ENCODE measurements at places on chromosomes 5 and 9. TPM values are rescaled to one million over a fixed set of nuclear protein-coding genes. Genes with fewer than 3 reads are reported as not detected.

GRCh38 chr9:38227656-38228055 lies 158.6 kb upstream of the SHB start:
- no peaks in the 10 kb centered on the region for H3K36me3 ChIP-seq
- H3K27ac ChIP-seq = no peak overlapping the region
- H3K27me3 ChIP-seq = no peaks in the 10 kb centered on the region
- DNase-seq = no peak
- H3K4me3 ChIP-seq = no peak overlapping the region
- H3K4me1 ChIP-seq = no peaks in the 10 kb centered on the region

DNA sequence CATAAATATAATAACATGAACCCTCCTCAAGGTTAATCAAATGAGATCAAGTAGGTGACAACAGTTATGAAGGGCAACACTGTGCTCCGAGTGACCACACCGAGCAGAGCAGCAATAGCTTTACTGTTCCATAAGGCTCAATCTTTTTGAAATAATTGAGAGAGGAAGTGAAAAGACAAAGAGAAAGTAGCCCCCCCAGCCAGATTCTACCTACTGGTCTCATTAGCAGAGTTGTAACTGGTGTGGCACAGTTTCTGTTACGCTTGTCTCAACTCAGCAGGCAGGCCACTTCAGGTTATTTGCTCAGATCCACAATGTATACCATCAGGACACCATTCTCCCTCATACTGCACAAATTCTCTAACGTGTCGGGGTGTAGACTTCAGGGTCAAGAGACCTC lies 14.0 kb downstream of the PRUNE2 start:
- no peaks in the 10 kb centered on the region for H3K4me1 ChIP-seq
- H3K27me3 ChIP-seq = no peaks in the 10 kb centered on the region
- H3K4me3 ChIP-seq = no peak overlapping the region
- no peaks in the 10 kb centered on the region for H3K36me3 ChIP-seq

DNA sequence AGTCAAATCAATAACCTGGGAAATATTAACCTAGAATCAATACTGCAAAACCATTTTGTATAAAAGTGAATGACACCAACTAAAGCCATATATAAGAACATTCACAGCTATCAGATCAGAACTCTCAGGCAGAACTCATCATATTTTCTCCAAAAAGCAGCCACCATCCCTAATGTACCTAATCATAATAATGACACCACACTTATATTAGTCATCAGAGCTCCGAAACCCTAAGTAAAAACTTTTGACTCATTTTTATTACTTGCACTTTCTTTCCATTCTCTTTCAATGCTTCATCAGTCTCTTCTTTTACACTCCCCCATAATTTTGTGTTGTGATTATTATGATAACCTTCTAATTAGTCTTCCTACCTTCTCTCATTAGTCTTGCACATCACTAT lies 45.3 kb downstream of the INSL6 start:
- peaks cover 27% of the 10 kb centered on the region for H3K36me3 ChIP-seq
- no peak for DNase-seq
- H3K4me1 ChIP-seq = no peaks in the 10 kb centered on the region
- H3K27me3 ChIP-seq = no peaks in the 10 kb centered on the region
- no peak overlapping the region for H3K4me3 ChIP-seq

The ARAP3 gene
- 41.0 TPM for total RNA-seq

The FBLL1 gene
- not detected for total RNA-seq

DNA sequence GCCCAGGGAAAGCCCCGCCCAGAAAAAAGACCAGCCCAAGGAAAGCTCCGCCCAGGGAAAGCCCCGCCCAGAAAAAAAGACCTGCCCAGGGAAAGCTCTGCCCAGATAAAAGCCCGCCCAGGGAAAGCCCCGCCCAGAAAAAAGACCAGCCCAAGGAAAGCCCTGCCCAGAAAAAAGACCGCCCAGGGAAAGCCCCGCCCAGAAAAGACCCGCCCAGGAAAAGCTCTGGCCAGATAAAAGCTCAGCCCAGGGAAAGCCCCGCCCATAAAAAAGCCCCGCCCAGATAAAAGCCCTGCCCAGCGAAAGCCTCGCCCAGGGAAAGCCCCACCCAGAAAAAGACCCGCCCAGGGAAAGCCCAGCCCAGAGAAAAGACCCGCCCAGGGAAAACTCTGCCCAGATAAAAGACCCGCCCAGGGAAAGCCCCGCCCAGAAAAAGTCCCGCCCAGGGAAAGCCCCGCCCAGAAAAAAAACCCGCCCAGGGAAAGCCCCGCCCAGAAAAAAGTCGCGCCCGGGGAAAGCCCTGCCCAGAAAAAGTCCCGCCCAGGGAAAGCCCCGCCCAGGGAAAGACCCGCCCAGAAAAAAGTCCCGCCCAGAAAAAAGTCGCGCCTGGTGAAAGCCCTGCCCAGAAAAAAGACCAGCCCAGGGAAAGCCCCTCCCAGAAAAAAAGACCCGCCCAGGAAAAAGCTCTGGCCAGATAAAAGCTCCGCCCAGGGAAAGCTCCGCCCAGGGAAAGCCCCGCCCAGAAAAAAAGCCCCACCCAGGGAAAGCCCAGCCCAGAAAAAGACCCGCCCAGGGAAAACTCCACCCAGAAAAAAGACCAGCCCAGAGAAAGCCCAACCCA lies 11.9 kb downstream of the GRIN1 start:
- no peaks in the 10 kb centered on the region for H3K36me3 ChIP-seq
- H3K4me1 ChIP-seq = no peaks in the 10 kb centered on the region
- H3K4me3 ChIP-seq = no peak overlapping the region

The SLC45A2 gene
- not detected for total RNA-seq

GRCh38 chr5:180141068-180141660 lies 67.8 kb downstream of the RASGEF1C start:
- no peaks in the 10 kb centered on the region for H3K27me3 ChIP-seq
- H3K4me1 ChIP-seq = no peaks in the 10 kb centered on the region
- H3K4me3 ChIP-seq = no peak overlapping the region
- no peak for DNase-seq

The CHSY3 gene
- 10.1 TPM for total RNA-seq

DNA sequence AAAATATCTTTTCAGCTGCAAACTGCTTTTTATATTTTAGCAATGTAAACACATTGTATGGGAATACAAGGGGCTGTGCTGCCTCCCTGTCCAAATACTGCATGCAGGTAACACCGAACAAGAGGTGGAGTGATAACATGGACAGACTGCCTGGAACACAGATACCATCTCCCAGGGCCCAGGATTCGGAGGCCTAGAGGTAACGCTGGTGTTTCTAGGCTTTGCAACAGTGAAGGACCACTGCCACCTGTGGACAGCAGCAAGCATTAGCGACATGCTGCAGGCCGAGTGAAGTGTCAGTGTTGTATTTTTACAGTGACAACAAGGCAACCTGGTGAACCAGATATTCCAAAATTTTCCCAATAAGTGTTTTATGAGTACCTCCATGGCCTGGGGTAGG lies 379.1 kb downstream of the DMRT2 start:
- no peak overlapping the region for H3K27ac ChIP-seq
- no peaks in the 10 kb centered on the region for H3K4me1 ChIP-seq
- DNase-seq = no peak
- H3K4me3 ChIP-seq = no peak overlapping the region

GRCh38 chr9:137056739-137057415 lies 3.0 kb upstream of the ENTPD2 start:
- peaks cover 38% of the 10 kb centered on the region for H3K4me1 ChIP-seq
- no peaks in the 10 kb centered on the region for H3K36me3 ChIP-seq
- H3K27me3 ChIP-seq = peaks cover 40% of the 10 kb centered on the region
- H3K4me3 ChIP-seq = no peak overlapping the region
- no peak for DNase-seq

DNA sequence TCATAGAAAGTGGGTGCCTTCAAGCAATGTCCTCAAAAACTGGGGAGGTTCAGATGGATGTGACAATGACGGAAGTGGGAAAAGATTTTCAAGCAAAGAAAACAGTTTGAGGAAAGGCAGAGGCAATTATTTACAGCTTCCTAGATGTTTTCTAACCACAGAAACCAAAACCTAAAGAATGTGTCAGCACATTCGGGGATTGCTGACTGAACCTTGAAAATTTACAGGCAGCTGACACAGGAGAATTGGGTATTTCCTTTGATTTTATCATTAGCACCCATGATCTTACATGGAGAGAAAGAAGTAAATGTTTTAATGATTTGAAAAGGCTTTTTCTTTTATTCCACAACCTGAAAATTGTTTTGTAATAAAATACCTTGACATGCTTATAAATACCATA lies 369.0 kb downstream of the ACTL7B start:
- H3K36me3 ChIP-seq = no peaks in the 10 kb centered on the region
- H3K27ac ChIP-seq = no peak overlapping the region
- H3K27me3 ChIP-seq = no peaks in the 10 kb centered on the region
- DNase-seq = no peak
- no peaks in the 10 kb centered on the region for H3K4me1 ChIP-seq

The FBXW5 gene
- total RNA-seq = 111 TPM

DNA sequence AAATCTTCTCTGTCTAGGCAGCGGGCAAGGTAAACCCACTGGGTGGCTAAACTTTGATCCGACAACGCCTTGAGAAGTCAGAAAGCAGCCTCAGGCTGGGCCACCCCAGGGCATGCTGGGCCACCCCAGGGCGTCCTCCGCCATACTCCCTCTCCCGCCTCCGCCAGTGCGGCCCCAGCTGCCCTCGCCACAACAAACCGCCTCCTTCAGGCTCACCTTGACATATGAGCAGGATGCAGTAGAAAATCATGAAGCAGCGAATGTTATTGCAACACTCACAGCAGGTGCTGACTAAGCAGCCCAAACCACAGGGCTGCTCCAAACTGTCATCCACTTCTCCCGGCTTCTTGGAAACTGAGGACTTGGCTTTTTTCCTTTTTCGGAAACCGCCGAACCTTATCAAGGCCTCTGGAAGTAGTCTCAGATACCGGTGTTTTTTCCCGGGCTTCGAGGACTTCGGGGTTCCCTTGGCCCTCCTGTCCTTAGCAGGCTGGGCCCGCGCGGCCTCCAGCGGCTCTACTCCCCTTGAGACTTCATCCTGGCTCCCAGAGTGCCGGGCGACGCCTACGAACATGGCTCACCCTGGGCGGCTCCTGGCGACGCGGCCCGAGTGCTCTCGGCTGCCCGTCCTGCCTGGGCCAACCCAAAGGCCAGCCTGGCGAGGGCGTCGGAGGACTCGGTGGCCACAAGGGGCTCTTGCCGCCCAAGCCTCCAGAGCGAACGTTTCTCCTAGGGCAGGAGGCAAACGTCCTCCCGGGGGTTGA lies at the start of gene SLCO6A1:
Gene SLCO6A1, minus strand, starts transcription at position 731 of the 764 bp plus-strand sequence. Its CDS starts 157 bp downstream, at position 574.
- no peaks in the 10 kb centered on the region for H3K27me3 ChIP-seq
- H3K36me3 ChIP-seq = no peaks in the 10 kb centered on the region
- DNase-seq = no peak
- H3K27ac ChIP-seq = no peak within 1 kb of the TSS
- H3K4me1 ChIP-seq = no peaks in the 10 kb centered on the region

DNA sequence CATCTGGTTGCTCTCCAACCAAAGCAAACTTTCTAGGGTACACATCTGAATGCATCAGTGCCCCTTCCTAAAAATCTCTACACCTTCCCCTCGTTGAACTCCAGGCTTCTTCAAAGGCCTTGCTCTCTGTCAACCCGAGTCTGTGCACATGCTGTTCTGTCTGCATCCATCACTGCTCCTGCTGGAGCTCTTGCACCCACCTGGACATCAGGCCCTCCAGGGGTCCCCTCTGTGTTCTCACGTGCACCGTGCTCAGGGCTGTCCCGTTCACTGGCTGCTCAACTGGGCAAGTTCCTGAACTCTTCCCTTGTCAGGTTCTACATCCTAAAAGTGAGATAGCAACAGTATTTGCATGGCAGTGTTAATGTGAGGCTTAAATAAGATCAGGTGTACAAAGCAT lies 62.7 kb upstream of the ANGPTL2 start:
- peaks cover 7% of the 10 kb centered on the region for H3K36me3 ChIP-seq
- no peak overlapping the region for H3K27ac ChIP-seq
- no peaks in the 10 kb centered on the region for H3K27me3 ChIP-seq
- peaks cover 20% of the 10 kb centered on the region for H3K4me1 ChIP-seq
- peak; percentile 22 for DNase-seq

GRCh38 chr9:121929893-121930875 lies 162.9 kb downstream of the TTLL11 start:
- DNase-seq = no peak
- H3K27ac ChIP-seq = no peak overlapping the region
- no peak overlapping the region for H3K4me3 ChIP-seq

GRCh38 chr9:68495247-68495646 lies 45.4 kb downstream of the TMEM252 start:
- no peaks in the 10 kb centered on the region for H3K36me3 ChIP-seq
- no peaks in the 10 kb centered on the region for H3K4me1 ChIP-seq
- no peak for DNase-seq
- H3K4me3 ChIP-seq = no peak overlapping the region
- no peak overlapping the region for H3K27ac ChIP-seq

The CCDC180 gene
- 2.7 TPM for total RNA-seq

- no peaks in the 10 kb centered on the region for H3K27me3 ChIP-seq
- DNase-seq = no peak
- peaks cover 30% of the 10 kb centered on the region for H3K4me1 ChIP-seq
- no peak overlapping the region for H3K4me3 ChIP-seq
- no peaks in the 10 kb centered on the region for H3K36me3 ChIP-seq
Observed at GRCh38 chr9:136054798-136055714, 40.0 kb downstream of the NACC2 start.

DNA sequence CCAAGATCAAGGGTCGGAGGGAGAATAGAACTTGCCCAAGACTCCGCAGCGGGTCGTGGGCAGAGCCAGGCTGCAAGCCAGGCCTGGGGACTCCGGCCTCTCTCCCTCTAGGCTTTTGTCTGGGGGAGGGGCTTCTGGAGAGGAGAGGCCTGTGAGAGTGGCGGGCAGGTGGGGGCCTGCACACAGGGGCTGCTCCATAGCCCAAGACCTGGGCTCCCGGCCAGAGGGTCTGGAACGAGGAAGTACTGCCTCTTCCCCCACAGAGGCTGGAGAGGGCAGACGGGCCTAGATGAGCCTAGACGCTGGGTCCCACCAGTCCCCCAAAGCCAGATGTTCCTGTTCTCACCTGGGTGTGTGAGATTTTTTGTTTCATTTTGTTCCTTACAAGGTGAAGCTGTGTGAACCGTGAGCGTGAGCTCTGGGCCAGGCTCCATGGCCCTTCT lies 5.2 kb upstream of the ST6GALNAC6 start:
- H3K4me1 ChIP-seq = peaks cover 53% of the 10 kb centered on the region
- DNase-seq = peak; percentile 86
- no peaks in the 10 kb centered on the region for H3K27me3 ChIP-seq
- H3K27ac ChIP-seq = peak overlapping the region; percentile 75
- H3K36me3 ChIP-seq = peaks cover 18% of the 10 kb centered on the region
- H3K4me3 ChIP-seq = peak overlapping the region; percentile 14

DNA sequence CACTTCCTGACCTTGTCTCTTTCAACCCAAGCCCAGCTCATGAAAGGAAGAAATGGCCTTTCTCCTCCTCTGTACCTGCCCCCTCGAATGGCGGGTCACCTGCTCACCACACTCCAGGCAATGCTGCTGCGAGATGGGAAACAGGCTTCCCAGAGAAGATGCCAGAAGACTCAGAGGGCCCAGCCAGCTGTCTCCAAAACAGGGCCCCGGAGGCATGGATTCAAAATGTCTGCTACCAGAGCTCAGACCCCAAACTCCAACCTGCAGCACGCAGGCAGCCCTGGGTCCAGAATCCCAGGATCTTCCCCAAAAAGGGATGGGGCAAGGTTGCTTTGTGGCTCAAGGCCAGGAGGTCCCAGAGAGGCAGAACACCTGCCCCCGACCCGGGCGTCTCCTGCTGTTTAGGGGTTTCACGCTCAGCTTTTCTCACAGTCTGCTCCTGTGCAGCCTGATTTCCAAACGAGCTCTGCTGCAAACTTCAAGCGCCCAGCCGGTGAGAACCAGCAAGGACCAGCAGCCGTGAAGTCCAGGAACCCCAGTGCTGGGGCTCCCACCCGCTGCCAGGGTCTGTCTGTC lies 42.5 kb downstream of the VAV2 start:
- no peaks in the 10 kb centered on the region for H3K27me3 ChIP-seq
- no peaks in the 10 kb centered on the region for H3K36me3 ChIP-seq
- H3K4me1 ChIP-seq = peaks cover 34% of the 10 kb centered on the region
- DNase-seq = peak; percentile 45
- H3K27ac ChIP-seq = no peak overlapping the region
